ENCODE measurements at places on chromosomes 3 and 15.
A peak's percentile ranks its signal among the peaks of the same experiment; 100 is the strongest.

GRCh38 chr3:139935016-139935865 is at the start of gene CLSTN2:
Gene CLSTN2, plus strand, starts transcription at chr3:139935185.
- peak; percentile 66 for DNase-seq

GRCh38 chr15:83928878-83929418 is 275.0 kb downstream of the ADAMTSL3 start:
- DNase-seq, result no peak

- no peak for DNase-seq
Observed at GRCh38 chr3:153901991-153902390, 219.2 kb upstream of the ARHGEF26 start.

GRCh38 chr3:72761410-72761809 is 86.8 kb downstream of the SHQ1 start:
- DNase-seq, result no peak

DNA sequence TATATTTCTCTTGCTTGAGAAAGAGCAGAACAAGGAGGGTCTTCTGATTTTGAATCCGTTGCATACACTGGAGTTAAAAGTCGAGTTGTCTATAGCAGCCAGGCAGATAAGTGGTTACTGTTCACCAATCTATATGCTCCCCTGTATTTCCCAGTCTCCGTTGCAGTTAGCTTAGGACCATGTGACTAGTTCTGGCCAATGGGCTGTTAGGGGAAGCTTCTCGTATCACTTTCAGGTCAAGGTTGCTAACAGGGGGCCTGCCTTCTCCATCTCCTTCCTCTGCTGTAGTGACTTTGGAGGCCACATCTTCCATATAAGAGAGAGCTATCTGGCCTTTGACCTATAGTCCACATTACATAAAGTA is 188.5 kb upstream of the KBTBD8 start:
- no peak for DNase-seq

- DNase-seq, result no peak
Observed at GRCh38 chr15:89142423-89142822, 54.2 kb downstream of the ABHD2 start.

DNA sequence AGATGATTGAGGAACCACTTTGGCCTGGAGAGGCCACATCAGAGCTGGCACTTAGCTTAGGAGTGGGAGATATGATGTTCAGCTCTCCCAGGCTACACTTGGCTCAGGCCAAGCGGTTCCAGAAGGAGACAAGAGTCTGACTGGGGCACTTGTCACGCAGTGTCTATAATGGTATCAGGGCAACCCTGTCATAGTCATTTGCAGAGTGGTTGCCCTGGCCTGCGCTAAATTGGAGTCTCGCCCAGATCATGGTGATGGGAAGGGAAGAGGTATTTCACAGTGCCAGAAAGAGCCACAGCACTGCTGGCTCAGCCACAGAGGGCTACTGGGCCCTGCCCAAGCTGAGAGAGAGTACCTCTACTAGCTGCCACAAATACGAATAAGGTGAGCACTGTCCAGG is 186.9 kb upstream of the CRBN start:
- no peak for DNase-seq
